ENCODE measurements at places on chromosomes 4 and X.

GRCh38 chrX:9488586-9488985 lies 23.7 kb downstream of the TBL1X start:
- DNase-seq, result no peak

DNA sequence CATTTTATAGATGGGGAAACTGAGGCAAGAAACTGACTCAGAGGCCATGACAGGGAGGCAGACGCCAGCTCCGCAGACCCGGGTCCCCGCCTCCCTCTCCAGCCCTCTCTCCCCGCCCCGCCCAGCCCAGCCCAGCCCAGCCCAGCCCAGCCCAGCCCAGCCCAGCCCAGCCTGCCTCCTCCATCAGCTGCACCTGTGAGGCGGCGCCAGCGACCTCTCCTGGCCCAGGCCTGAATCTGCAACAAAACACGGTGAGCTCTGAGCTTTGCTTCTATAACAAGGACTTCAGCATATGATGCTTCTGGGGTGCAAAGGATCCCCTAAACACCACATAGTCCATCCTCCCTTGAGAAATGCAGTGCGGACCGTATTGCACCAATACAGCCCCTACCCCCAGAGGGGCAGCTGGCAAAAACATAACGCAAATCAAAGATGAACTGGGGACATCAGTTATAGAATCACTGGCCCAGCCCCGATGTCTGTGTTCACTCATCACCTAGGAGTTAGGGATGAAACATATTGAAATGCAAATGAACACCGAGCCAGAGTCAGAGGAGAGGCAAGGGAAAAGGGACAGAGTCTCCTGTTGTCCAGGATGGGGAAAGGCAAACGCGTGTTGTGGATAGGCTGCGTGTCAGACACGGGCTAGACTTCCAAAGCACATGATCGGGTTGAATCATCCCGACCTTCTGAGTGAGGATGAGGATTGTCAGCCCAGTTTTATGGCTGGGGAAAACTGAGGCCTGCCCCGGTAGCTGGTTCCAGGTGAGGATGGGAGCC lies 216.1 kb upstream of the PSAPL1 start:
- no peak for DNase-seq

GRCh38 chr4:109873791-109874514 lies 26.0 kb downstream of the LRIT3 start:
- DNase-seq, result no peak

DNA sequence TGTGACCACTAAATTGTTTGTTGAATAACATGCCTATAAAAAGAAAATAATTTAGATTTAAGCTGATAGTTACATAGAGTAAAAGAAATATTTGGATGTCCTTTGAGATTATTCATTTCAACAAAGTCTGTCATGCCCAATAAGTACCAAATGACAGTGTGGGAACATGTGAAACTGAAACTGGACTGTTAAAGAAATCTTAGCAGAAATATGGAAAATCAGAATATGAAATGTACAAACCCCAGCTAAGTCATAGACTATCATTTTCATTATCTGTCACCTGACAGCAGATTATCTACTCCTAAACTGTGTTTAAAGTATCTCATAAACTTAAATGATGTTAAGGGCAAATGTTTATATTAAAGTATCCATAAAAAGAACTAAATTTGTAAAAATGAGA lies 437.8 kb upstream of the FAM241A start:
- DNase-seq, result no peak

DNA sequence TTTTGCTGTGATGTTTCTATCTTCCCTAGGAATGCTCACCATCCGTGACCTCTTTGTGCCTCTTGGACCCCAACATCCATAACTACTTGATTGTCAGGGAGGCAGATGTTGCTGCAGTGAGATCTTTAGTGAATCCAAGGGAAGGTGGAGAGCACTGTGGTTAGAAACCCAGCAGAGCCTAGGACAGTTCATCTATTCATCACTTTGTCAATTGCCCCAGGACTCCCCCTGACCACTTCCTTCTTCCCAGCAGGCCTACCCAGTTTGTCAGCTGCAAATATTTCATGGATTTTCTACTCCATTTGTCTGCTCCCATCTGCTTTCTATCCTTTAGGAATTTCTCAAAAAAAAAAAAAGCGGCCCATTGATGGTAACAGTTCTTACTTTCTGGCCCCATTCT lies 942.8 kb downstream of the PCDH7 start:
- DNase-seq, result no peak

DNA sequence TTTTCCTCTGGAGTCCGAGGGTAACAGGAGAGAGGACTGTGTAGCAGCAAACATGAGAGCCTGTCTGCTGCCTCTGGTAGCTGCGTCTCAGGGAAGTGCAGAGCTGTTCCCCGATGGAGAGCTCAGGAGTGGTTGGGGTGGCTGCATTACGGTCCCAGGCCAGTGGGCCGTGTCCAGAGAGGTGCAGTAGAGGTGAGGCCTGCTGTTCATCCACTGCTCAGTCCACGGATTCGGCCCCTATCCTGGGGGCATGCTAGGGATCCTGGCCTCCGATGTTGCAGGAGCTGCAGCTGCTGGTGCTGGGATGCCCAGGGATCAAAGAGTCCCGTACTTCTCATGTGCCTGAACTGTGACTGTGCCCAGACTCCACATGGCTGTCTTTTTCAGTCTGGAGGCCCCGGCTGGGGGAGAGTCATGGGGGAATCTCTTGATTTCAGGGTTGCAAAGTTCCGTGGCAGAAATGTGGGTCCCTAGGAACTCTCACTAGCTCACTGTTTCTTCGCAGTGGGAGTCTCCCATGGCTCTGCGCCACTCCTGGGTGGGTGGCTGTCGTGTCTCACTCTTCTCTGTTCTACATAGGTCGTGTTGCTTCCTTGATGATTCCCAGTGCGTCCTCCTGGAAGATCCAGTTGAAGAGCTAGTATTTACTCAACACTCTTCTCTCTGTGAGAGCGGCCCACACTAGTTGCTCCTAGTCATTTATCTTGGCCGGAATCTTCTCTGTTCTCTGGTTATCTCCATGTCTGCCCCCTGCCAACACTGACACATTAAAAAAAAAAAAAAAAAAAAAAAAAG lies 109.5 kb upstream of the CENPE start:
- DNase-seq, result no peak

DNA sequence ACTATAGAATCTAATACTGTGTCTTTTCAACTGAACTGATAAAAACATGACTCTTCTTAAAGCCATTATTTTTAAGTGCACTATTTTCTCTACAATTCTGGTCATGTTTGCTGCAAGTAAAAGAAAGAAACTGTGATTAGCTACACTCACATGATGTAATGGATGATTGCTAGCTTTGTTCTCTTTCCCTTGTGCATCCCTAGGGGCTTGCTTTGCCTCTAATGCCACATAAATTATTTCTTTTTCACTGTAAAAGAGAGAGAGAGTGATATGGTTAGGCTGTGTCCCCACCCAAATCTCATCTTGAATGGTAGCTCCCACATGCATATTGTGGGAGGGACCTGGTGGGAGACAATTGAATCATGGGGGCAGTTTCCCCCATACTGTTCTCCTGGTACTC lies 630.2 kb upstream of the NR3C2 start:
- DNase-seq, result no peak

DNA sequence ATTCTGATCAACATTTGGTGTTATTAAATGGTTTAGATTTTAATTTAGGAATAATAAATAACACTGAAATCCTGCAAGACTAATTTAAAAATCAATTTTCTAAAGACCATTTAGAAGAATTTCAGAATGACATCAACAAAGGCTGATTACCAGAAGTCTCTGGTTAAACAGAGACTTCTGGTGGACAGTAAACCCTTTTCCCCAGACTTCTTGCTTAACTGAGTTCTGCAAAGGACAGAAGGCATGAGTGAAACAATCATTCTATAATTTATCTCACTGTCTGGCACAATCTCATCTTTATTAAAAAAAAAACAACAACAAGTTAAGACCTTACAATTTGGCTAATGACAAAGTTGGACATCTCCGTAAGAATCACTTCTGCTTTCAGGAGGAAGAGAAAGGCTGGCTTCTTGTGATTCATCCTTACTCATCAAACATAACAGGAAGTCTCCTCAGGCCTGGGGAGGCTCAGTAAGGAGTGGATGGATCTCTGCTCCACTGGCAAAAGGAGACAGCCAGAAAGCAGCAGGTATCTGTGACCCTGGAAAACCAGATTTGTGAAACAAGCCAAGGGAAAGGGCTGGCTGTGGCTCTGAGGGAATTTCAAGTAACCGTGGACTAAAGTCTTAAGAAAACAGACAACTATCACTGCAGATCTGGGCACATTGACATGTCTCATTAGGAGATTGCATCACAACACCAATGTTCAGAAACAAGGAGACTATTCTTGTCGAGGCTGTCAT lies 908 bp upstream of the TLR6 start:
- peak; percentile 91 for DNase-seq

GRCh38 chr4:57234252-57234775 lies 124.1 kb upstream of the IGFBP7 start:
- no peak for DNase-seq

DNA sequence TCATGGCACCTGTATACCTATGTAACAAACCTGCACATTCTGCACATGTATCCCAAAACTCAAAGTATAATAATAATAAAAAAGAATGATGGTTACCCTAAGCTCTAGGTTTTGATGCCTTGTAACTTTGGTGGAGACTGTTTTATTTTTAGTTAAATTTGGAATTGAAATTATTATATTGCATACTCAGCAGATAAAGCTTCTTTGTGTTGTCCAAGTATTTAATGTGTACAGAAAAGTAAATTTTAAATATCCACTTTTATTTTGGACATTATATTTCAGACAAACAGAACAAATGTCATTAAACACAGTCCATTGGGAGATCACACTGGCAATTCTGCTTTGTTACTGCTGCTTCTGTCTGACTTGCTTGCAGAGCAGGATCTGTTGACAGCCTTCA lies 684.5 kb upstream of the CT83 start:
- no peak for DNase-seq

GRCh38 chr4:173504181-173504503 lies 25.9 kb downstream of the HAND2 start:
- DNase-seq, result no peak

DNA sequence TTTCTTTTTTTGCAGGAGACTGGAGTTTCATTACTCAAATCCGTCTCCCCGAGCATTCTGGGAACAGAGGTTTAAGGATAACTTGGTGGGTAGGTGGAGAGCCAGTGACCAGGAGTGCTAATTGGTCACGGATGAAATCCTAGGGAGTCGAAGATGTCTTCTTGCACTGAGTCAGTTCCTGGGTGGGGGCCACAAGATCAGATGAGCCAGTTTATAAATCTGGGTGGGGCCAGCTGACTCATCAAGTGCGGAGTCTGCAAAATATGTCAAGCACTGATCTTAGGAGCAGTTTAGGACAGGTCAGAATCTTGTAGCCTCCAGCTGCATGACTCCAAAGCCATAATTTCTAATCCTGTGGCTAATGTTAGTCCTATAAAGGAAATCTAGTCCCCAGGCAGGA lies 741.3 kb downstream of the PCDH7 start:
- peak; percentile 9 for DNase-seq

- DNase-seq, result peak; percentile 66
These were observed 334.5 kb upstream of the NOCT start for GRCh38 chr4:138680989-138681604.

GRCh38 chrX:76148753-76149152 lies 24.1 kb upstream of the PBDC1 start:
- peak; percentile 49 for DNase-seq

DNA sequence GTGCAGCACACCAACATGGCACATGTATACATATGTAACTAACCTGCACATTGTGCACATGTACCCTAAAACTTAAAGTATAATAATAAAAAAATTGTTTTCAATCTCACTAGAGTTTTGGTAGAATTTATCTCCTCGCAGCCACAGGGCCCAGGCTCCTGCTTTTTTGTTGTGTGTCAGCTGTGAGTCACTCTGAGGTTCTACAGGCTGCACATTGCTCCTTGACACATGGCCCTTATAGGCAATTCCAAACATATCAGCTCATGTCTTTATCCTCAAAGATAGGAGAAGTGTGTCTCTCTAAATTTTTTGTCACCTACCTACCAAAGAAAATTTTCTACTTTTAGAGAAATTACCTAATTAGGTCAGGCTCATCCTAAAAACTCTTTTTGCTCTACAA lies 252.1 kb upstream of the ADGRL3 start:
- peak; percentile 22 for DNase-seq

GRCh38 chr4:16706251-16706650 lies 192.2 kb downstream of the LDB2 start:
- no peak for DNase-seq

DNA sequence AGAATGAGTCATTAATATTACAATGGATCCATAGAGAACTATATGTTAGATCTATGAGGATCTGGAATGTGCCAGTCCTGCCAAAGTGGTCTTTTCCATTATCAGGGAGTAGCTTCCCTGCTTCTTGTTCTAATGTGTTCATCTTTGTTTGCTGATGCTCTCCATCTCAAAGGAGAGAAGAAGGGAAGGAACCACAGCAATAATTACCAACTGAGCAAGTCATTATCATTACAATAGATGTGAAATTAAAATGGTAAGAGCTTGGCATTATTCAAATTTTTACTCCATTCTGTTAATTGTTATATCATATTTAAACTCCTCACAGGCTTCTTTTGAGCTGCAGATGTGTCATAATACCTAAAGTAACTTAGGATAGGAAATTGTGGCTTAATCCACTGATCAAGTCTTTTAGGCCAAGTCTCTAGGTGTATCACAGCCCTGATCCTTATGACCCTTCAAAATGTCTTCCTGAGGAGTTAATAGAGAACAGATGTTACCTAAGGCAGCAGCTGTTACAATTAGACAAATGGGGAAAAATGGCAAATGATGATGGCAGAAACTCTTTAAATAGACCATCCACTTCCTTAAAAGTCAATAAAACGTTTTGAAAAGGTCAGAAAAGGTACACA lies 1492.7 kb upstream of the IGFBP7 start:
- no peak for DNase-seq

- DNase-seq, result no peak
These were observed 114.5 kb upstream of the RBPJ start for GRCh38 chr4:26206339-26206738.

GRCh38 chr4:169236078-169236477 lies 34.7 kb downstream of the SH3RF1 start:
- DNase-seq, result no peak

- peak; percentile 24 for DNase-seq
These were observed 36.8 kb upstream of the TAPT1 start for GRCh38 chr4:16263056-16263455.

DNA sequence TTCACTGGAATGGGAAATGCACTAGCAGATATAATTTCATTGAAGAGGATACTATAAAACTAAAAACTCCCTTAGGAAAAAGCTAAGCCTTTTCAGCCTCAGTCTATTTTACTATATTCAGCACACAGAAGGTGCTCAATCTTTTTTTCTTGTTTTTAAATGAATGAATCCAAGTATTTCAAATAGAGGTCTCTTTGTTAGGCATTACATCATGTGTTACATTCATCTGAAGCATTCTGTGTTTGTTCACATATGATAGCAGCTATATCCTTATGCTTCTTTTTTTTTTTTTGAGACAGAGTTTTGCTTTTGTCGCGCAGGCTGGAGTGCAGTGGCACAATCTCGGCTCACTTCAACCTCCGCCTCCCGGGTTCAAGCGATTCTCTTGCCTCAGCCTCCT lies 278.4 kb downstream of the CAMK2D start:
- DNase-seq, result no peak

- DNase-seq, result peak; percentile 59
These were observed at the start of gene ADGRA3 for GRCh38 chr4:22515888-22516541. Gene ADGRA3, minus strand, starts transcription at chr4:22516066. Its CDS starts 282 bp downstream, at chr4:22515784.

Data from amniotic epithelial cell (primary cell).